NCI-H2081 (cell line): ENCODE measurements at places on chromosomes 7 and 10.

DNA sequence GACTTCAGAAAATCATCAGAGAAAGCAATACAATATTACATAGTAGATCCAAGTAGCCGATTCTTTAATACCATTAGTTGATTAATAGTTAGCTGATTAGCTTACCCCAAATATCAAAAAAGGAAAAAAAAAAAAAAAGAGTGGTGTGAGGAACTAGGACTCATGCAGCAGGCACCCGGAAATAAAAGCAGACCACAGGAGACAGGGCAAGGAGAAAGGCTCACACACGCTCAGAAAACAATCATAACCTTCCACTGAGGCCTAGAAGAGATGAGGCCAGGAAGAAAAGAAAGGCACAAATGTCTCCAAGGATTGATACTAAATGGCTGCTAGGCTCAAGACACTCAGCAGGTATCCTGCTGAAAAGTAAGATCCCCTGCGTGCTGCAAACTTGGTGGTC, 25.9 kb downstream of the TRDMT1 start:
- no peak for DNase-seq

DNA sequence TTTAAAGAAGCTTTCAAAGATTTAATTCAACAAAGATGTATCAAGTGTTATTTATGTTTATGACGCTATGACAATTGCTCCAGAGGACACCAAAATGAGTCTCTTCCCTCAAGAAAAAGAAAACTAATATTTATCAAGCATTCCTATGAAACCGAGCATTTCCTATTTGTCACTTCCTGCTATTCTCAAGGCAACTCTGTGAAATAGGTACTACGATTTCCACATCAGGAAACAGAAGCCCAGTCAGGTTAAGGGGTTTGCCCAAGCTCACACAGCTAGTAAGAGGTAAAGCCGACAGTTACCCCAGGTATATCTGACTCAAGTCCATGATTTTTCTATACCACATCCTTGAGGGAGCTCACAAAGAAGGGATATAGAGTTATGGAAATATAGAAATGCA, 85.9 kb downstream of the TRIL start:
- DNase-seq: no peak

GRCh38 chr10:48789486-48790456, 105.1 kb downstream of the WDFY4 start:
- DNase-seq: no peak

GRCh38 chr10:18659819-18660535, 746 bp downstream of the ARL5B start:
- no peak for DNase-seq

DNA sequence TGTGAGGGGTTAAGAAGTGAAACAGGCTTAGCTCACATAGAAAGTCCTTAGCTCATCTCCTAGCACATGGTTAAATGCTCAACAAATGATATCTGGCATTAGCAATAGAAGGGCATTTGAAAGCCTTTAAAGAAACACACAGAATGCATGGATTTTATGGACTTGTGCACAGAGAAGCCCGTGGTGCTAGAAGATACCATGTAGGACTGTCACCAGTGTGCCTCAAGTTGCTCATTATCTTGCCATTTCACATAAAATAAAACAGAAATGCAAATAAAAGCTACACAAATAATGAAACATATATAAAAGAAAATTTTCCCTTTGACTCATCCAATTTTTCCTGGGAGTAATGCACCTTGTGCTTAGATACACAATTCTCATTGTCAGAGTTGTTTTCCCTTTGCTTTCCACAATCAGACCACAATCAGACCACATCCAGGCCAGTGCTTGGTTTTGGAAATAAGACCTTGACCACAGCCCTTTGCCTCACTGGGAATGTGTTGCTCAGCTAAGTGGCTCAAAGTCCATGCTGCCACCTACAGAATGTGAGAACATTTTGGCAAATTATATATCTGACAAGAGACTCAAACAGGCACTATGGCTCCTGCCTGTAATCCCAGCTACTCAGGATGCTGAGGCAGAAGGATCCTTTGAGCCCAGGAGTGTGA, 9.5 kb upstream of the WDR11 start:
- DNase-seq: no peak

GRCh38 chr7:22666732-22667131, 60.3 kb upstream of the IL6 start:
- DNase-seq: no peak

GRCh38 chr7:131090886-131091692, 236.6 kb upstream of the MKLN1 start:
- DNase-seq: no peak

DNA sequence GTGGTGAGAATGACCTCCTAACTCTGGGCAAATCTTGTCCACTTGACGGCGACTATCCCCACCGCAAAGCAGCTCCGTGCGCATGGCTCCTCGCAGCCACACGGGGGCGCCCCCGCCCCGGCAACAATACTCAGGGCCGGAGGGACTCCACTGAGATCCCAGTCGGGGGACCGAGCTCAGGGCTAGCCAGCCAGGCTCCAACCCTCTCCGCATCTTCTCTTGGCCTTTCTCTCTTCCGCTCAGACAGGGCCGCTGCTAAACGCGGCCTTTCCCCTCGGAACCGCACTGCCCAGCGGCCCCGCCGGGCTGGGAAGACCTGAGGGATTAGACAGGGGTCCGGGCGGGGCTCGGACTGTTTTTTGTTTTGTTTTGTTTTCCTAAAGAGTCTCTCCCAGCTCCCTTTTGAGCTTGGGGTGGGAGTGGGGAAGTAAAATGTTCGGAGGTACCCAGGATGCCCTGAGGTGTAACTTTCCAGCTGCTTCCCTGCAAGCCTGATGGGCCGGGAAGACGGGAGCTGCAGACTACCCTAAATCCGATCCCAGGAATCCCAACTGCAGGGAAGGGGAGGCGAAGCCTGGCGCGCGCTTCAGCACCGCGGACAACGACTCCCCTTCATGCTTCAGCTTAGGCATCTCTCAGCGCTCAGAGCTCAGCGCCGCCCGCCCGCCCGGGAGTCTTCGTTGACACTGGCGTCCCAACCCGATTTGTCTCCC, 2.7 kb downstream of the KCNIP2 start:
- peak; percentile 52 for DNase-seq

DNA sequence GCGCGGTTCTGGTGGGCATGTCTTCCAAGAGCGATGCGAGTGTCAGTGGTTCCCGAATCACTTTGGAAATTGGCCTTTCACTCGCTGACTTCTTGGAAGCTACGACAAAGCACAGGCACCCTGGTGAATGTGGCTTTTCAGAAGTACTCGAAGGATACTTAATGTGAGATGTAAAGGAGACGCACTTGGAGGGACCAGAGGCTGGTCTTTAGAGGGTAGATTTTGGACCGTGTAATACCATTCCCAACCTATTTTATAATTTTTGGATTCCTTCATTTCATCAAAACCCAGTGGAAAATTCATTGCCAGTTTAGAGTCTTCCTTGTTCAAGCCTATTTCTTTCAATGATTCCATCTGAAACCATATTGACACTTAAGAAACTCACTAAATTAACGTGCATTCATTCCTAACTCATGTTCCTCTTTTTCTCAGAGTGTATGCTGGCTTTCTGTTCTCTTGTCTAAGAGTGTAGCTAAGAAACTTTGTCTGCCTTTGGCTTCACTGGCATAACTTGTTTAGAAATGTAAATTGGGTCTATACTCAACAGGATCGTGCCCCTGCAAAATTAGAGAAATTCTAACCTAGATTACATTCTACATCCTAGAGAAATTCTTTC, 645 bp upstream of the COPG2 start:
- DNase-seq: no peak

- DNase-seq: no peak
Observed at GRCh38 chr7:34451923-34452322, 206.1 kb upstream of the NPSR1 start.

DNA sequence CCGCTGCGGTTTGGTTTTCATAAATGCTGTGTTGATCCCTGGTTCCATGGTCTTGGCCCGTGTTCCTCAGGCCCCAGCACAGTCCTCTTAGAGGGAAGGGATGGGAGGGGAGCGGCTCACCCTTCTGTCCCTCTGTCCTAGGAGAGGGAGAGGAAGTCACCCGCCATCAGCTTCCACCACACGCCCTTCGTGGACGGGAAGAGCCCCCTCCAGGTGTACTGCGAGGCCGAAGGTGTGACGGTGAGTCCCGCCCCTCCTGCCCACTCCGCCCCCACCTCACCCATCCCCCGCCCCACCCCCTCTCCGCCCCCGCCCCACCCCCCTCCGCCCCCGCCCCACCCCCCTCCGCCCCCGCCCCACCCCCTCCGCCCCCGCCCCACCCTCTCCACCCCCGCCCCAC, 37.5 kb upstream of the DPYSL4 start:
- no peak for DNase-seq

DNA sequence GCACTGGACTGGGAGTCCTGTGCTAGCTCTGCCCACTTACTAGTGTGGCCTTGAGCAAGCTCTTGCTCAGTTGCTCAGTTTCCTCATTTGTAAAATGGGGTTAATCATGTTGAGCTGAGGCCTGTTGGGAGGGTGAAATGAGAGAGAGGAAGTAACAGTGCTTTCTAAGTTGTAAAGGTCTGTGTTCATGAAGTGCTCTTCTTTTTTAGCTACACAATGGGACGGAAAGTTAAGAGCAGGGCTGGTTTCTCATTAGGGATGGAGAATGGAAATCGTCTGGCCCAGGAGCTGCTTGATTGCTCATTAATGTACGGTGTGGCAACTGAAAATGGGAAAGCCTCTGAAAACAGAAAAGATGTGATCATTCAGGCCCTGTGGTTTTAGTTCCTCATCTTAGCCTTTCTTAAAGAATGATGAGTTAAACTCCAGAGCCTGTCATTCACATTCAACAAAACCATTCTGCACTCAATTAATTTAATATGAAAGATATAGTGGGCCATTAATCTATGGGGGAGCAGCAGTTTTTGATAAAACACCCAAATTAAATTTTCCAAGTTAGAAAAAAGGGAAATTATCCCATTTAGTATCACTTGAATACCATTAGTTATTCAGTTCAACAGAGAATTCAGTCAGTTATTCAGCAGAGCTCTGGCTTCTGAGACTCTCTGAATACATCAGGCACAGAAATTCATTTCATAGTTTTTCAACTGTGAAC, 60.5 kb downstream of the SH2D4B start:
- DNase-seq: no peak

DNA sequence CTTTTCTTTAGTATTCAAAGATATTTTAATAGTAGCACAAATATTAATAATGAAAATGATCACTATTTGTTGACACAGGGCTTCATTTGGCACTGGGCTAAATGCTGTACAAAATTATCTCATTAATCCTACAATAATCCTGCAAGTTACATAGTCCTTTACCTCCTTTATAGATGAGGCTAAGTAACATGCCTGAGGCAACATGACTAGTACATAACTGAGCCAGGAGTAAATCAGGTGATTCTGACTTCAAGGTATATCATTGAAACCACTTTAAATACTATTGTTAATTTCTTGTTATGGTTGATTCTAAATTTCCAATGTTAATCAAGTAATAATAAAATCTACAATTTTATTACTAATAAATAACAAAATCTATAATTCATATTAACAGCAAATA, 39.8 kb downstream of the SEM1 start:
- DNase-seq: peak; percentile 37

- no peak for DNase-seq
Observed at GRCh38 chr7:114860206-114860605, 61.7 kb upstream of the MDFIC start.

- DNase-seq: no peak
Observed at GRCh38 chr10:61099756-61100155, 155.8 kb upstream of the RHOBTB1 start.

DNA sequence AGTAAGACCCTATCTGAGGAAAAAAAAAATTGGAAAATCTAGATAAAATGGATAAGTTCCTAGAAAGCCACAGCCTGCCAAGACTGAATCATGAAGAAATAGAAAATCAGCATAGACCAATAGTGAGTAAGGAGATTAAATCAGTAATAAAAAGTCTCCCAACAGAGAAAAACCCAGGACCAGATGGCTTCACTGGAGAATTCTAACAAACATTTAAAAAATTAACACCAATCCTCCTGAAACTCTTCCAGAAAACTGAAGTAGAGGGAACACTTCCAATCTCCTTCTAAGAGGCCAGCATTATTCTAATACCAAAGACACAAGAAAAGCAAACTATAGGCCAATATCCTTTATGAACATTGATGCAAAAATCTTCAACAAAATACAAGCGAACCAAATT, 8.8 kb upstream of the LIMK1 start:
- DNase-seq: no peak

- no peak for DNase-seq
Observed at GRCh38 chr10:129962872-129963640, 1.0 kb downstream of the EBF3 start.

- no peak for DNase-seq
Observed at GRCh38 chr7:158685693-158686092, 18.9 kb downstream of the NCAPG2 start.
